Activated CD8-positive, alpha-beta memory T cell treated with anti-CD3 and anti-CD28 coated beads for 4 hours (primary cell): ENCODE measurements at places on chromosomes 6 and 20.

GRCh38 chr6:78966542-78966941, 99.2 kb downstream of the IRAK1BP1 start:
- DNase-seq: no peak

DNA sequence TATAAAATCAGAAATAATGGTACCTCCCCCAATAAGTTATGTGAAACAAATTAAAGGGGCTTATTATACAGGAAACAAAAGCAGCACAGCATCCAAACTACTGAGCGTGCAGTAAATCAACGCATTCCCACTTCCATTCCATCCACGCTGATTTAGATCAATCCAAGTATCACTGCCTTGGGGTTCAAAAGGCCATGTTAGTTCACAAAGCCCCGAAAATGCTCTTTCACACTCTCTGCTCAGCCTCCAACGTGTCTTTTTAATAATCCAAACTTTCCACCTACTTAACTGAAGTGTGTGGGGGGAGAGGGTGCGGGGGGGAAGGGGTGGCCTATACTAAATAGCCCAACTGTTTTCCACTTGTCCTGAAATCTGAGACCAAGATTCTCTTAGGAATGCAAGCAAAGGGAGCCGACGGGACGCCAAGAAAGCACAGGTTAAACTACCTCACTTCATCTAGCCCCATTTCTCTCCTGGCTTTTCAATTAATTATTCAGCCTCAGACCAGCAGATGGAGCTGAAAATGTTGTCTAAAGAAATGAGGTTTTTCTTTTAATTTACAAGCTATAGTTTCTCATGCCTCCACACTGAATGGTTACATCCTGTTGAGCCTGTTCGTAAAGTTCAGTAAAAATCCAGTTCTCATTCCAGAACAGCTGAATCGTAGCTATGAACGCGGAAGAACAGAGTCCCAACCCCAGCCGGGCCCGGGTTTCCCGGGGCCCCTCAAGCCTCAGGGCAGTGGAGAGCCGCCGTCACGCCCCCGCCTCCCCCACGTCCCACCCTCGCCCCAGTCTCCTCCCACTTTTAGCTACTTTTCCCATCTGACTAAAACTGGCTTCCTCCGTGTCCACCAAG, 1.0 kb upstream of the NXT1 start:
- peak; percentile 64 for DNase-seq

GRCh38 chr20:3753501-3754275, 13.9 kb downstream of the ADISSP start:
- DNase-seq: no peak

DNA sequence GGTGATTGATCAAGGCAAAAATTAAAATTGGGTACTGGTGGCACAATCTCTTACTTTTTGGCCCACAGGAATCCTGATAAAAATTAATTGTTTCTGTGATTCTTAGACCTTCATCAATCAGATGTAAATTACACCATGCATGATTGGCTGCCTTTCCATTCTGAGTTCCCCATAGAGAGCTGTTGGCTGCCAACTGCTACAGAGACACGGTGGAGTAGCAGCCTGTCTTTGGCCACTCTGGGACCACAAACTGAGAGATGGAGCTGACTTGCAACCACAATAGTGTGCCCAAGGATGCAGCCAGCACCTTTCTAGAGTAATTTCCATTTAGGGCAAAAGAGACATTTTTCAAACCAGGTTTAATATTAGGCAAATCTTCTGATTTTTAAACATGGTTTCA, 274.3 kb upstream of the MMS22L start:
- DNase-seq: no peak

DNA sequence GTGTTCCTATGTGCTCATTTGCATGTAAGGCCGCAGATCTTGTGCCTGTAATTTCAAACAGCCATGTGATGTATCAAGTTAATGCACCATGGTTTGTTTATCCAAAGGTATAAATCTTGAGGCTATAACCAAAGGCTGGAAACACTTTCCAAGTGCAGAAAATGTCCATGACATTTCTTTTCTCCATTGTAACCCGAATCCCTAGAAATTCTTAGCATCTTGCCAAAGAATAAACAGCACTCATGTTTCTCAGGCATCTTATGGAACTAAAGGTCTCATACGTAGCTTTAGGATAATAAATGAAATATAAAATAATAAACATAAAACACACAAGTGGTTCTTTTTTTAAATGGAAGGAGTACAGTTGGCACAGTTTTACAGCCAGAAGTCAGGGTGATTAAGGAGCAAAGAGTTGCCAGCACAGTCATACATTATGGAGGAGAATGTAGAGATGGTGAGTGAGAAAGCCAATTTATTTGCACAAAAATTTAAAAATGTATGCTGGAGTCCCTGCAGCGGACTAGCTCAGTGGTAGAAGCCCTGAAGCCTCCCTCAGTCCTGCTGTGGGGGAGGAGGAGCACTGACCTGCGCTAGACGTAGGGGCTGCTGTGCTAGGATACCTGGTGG, 18.0 kb downstream of the CDH26 start:
- DNase-seq: no peak

GRCh38 chr6:36956446-36956820, 1.9 kb downstream of the PI16 start:
- DNase-seq: no peak

- DNase-seq: no peak
Observed at GRCh38 chr20:11067359-11067758, 393.6 kb upstream of the JAG1 start.

DNA sequence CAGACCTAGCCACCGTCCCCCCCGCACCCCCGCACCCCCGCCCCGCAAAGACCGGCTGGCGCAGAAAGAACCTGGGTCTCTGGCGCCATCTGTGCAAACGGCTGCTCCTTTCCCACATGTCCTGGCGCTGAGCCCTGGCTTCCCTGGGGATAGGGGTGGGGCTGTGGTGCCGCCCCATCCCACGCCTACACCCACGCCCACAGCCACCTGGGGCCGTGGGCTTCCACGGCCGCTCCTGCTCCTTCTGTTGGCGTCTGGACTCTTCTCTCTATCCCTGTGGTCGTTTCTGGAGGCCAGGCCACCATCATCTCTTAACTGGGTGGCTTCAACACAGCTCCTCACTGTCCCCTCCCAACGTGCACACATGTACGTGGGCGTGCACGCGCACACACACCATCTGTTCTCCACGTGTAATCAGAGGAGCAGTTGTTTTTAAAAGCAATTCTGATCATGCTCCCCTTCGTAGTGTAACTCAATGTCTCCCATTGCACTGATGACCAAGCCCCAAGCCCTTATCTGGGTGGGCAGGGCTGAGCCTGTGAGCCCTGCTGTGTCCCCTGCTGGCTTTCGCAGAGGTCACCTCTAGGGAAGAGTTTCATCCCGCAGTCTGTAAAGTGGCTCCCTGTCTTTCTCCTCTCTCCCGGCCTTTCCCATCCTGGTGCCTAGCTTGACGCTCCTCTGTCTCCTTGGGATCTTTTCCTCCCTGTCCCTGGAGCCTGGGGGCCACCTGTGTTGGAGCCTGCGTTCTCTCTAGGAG, 31.9 kb upstream of the FAM83D start:
- no peak for DNase-seq

DNA sequence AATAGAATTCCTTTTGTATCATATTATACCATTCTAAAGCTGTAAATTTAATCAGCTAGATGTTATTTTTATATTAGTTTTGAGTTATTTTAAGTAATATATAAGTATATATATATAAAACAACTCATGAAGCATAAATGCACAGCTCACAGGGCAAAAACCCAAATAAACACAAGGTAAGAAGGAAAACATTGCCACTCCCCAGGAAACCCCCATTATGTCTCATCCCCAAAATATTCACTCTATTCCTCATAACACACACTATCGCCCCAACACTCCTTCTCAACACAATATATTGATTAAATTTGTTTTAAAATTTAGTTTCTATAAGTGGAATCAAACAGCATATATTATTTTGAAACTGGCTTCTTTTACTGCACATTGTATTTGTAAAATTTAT, 98.6 kb upstream of the FAM83B start:
- DNase-seq: no peak

DNA sequence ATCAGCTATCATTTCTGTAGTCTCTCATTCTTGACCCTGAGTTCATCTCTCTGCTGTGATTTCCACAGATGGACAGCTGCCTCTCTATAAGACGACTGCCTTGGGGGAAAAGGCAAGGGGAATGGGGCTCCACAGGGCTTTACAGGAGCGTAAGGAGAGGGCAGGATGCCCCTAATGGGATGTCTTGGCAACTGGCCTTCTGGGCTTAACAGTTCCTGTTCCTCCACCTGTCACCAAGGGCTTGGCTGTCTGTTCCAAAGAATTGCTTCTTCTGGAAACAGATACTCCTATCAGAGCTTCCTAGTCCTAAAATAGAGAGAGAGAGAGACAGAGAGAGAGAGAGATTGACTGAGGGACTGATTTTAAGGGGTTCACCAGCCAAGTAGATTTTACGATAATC, 181.9 kb downstream of the TMEM200A start:
- DNase-seq: no peak

GRCh38 chr6:43296780-43297497, 1.1 kb upstream of the SLC22A7 start:
- DNase-seq: no peak

- DNase-seq: no peak
Observed at GRCh38 chr6:161264181-161264580, 9.7 kb downstream of the AGPAT4 start.

DNA sequence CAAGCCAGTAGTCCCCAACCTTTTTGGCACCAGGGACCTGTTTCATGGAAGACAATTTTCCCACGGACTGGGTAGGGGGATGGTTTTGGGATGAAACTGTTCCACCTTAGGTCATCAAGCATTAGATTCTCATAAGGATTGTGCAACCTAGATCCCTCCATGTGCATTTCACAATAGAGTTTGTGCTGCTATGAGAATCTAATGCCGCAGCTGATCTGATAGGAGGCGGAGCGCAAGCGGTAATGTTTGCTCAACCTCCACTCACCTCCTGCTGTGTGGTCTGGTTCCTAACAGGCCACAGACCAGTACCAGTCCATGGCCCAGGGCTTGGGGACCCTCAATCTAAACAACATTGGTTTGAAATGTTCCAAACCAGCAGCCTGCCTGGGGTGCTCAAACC, 137.0 kb upstream of the STXBP5 start:
- no peak for DNase-seq

DNA sequence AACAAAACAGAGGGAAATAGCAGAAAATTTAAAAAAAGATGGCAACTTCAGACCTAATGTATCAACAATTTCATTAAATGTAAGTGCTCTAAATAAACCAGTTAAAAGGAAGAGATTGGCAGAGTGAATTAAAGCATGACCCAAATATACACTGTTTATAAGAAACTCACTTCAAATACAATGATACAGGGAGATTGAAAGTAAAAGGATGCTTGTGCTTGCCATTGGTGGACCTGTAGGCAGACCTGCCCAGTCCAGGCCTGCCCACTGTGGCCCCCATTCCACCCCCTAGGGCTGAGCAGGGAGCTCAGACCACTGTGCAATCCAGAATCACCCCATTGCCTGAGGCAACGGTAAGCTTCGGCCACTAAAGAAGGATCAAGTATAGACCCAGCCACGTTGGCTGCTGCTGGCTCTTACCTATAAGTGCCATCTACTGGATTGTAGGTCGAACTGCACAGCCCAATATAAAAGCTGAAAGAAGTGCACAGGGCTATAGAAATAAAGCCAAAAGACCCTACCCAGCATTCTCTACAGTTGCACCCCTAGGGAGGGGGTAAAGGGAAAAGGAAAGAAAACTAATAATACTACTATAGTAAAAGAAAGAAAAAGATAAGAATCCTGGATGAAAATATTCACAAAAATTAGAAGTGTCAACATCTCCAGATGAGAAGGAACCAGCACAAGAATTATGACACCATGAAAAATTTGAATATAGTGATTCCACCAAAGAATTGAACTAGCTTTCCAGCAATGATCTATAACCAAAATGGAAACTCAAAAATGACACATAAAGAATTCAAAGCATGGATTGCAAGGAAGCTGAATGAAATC, 36.1 kb downstream of the PSMB1 start:
- no peak for DNase-seq

- DNase-seq: no peak
Observed at GRCh38 chr6:25251426-25251825, 27.7 kb upstream of the CARMIL1 start.

DNA sequence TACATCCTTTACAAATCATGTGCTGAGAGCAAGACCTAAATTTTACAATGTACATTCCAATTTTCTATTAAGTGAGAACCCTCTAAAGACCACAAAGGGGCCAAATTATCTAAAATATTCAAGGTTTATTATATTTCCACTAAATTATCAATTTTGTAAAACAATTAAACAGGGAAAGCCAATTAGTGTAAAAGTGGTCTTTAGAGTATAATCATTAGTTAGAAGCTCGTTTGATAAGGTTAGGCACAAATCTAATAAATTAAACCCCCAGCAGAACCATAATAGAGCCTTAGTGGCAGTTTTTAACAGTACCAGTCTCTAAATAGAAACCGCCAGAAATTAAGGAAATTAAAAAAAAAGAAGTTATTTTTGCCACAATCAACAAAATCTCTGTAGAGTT, 249.1 kb upstream of the MANEA start:
- no peak for DNase-seq

- no peak for DNase-seq
Observed at GRCh38 chr6:101730954-101731353, 337.4 kb downstream of the GRIK2 start.

DNA sequence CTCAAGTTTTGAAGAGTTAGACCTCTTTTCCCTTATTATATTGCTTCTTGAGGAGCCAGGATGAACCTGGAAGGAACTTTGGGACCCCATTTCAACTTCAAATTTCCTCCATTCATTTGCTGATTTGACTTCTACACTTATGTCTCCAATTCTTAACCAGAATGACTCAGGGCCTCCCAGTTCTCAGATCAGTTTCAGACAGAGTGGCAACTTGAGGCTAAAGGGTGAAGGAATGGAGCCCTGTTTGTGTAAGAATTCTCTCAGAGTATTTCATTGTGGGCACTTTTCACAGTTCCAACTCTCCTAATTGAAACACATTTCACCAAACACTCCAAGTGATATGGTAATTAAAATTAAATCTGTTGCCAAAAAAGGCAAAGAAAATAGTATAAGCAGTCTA, 109.0 kb upstream of the FLRT3 start:
- no peak for DNase-seq

- DNase-seq: no peak
Observed at GRCh38 chr6:36929152-36929551, 25.4 kb upstream of the PI16 start.

DNA sequence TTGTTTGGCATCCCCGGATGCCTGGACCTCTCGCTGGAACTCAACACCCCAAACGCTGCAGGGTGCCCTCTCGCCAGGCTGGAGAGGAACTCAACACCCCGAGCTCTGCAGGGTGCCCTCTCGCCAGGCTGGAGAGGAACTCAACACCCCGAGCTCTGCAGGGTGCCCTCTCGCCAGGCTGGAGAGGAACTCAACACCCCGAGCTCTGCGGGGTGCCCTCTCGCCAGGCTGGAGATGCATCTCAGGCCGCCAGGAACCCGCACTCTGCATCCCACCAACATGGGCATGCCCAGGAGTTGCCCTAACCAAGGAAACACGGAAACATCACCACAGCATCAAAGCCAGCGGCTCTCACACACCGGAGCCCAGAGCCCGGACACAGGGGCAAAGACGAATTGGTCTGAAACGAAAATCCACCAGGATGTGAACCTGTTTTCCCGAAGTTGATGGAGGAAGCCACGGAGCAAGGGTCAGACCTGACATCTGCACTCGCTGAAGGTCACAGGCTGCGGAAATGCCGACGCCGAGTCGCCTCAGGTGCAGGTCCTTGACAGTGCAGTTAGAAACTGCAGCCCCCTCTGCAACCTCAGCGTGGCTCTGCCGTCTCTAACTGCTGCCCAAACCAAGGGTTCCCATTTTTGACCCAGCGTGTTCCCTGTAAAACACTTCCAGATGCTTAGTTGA, 37.5 kb downstream of the DLL1 start:
- DNase-seq: no peak
